ENCODE measurements at places on chromosomes 11 and 22.

- no peak for DNase-seq
Observed at GRCh38 chr22:45785458-45785857, 113.8 kb downstream of the ATXN10 start.

DNA sequence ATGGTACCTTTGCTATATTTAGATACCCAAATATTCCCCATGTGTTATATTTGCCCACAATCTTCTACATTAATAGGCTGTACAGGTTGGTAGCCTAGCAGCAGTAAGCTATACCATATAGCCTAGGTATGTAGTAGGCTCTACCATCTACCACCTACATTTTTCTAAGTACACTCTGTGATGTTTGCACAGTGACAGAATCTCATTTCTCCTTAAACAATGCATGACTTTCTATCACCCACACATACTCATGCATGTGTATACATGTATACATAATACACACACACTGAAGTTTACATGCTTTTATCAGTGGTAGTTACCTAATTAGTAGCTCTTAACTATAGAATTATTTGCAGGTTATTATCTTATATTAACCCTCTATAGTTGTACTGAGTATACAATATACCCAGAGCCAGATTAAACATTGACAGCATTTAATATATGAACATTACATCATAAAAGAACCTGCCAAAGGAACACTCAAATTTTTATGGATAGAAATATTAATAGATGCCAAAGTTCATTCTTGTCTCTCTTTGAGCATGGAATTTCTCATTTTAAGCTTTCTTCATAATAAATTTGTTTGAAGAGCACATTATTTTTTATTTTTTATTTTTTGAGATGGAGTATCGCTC is 51.4 kb downstream of the ELP4 start:
- no peak for DNase-seq

DNA sequence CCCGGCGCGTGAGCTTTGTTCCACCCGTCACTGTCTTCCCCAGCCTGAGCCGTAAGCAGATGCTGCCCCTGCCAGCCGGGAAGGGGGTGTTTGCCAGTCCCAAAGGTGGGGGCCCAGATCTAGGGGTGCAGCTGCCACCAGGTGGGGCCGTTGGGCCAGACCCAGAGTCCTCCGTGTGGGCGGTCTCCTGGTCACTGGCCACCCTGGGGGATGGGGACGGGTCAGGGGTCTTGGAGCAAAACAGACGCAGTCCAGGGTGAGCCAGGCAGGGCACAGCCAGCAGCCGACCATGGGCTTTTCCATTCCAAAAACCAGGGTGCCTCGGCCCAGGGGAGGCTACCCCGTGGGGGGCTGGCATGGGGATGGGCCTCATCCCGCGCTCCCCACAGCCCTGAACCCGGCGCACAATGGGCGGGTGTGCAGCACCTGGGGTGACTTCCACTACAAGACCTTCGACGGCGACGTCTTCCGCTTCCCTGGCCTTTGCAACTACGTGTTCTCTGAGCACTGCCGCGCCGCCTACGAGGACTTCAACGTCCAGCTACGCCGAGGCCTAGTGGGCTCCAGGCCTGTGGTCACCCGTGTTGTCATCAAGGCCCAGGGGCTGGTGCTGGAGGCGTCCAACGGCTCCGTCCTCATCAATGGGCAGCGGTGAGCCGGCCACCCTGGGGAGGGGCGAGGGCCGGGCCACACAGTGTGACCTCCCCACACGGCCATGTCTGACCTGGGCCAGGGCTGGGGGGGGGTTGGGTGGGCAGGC is 3.5 kb downstream of the MUC5B start:
- DNase-seq: no peak

DNA sequence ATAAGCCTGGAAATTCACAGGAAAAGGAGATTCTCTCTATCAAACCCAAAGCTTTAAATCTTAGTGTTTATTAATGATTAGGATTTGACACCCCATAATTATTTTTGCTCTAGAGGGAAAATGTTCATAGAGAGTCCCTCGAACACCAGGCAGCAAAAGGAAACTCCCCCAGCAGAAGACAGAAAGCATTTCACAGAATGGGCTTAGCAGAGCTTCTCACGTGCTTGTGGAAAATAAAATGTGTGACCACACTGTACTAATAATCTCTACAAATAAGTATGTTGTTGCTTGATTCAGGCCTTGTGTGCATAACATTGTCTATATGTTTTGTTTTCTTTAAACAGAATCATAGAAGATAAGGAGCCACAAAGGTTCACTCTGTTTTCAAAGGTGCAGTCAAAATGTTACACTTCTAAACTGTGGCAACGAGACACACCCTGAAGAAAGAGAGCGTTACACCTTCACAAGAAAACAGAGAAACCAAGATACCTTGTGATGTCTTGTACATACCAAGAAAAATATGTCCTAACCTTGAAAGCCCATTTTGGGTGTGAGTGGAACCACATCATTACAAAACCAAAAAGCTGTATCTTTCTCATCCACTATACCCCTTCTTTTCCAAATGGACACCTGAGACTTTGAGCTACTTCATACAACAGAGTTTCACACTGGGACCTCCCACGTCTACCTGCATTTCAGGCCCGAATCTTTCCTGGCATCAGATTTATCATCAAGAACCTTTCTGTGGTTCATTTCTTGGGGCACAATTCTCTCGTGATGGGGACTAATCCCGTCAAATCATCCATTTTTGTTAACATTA is 282.5 kb downstream of the ETS1 start:
- no peak for DNase-seq

DNA sequence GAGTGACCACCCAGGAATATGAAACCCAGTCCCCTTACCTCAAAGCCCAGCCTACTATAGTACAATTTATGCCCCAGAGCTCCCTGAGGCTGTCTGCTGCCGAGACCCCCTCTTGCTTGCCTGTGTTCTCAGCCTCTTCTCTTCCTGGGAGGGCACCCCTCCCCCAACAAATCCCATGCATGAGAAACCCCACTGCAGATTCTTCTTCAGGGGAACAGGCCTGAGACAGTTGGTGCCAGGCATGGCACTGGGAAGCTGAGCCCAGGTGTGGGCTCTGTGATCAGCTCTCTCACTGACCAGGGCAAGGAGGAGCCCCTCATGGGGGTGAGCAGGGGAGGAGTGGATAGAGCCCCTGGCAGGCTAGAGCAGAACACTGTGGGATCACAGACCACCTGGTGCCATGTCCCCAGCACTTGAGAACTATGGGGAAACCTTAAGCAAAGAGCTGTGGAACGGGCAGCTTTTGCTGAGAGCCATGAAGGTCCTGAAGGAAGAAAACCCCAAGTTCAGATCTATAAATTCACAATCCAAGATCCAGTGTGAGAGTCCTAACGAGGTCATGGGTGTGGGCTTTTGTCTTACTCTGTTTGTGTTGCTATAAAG is 46.5 kb upstream of the TH start:
- no peak for DNase-seq

- no peak for DNase-seq
Observed at GRCh38 chr11:11534981-11535380, 86.8 kb downstream of the GALNT18 start.

- DNase-seq: no peak
Observed at GRCh38 chr22:36628571-36629065, 74.9 kb downstream of the CACNG2 start.

- no peak for DNase-seq
Observed at GRCh38 chr11:119478711-119479285, 55.8 kb upstream of the THY1 start.

DNA sequence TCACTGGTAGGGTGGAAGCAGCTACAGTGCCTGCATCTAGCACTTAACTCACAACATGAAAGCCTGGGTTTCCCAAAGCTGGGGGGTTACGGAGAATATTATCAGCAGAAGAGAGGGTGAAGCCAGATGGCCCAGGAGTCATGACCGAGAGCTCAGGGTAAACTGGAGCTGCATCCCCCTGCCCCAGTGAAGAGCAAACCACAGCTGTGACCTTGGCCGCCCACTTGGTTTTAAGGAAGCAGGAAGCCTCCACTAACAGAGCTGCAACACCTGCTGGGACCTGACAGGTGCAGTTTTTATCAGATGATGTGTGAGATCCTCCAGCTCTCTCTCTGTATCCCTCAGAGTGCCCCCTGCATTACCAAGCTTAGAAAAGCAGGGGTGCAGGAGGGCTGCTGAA is 20.9 kb downstream of the TCP11L1 start:
- DNase-seq: no peak

Data from stimulated activated CD8-positive, alpha-beta memory T cell treated with anti-CD3 and anti-CD28 coated beads, Interleukin-4, amount 100 ng/mL, for 4 hours (primary cell).